Tibial nerve (tissue), 4 donors: ENCODE measurements at places on chromosomes 4 and X. TPM values are rescaled to one million over a fixed set of nuclear protein-coding genes. Genes with fewer than 3 reads are reported as not detected.

- H3K27ac ChIP-seq, result no peak overlapping the region
- no peak overlapping the region for H3K4me3 ChIP-seq
- DNase-seq, result no peak
- no peaks in the 10 kb centered on the region for H3K4me1 ChIP-seq
- H3K27me3 ChIP-seq, result no peaks in the 10 kb centered on the region
Measured at GRCh38 chr4:4338210-4339001, 48.4 kb downstream of the ZBTB49 start.

- peaks cover 8% of the 10 kb centered on the region for H3K4me1 ChIP-seq
- no peaks in the 10 kb centered on the region for H3K36me3 ChIP-seq
- H3K27ac ChIP-seq, result no peak overlapping the region
Measured at GRCh38 chr4:87633243-87633642, 16.8 kb upstream of the DMP1 start.

DNA sequence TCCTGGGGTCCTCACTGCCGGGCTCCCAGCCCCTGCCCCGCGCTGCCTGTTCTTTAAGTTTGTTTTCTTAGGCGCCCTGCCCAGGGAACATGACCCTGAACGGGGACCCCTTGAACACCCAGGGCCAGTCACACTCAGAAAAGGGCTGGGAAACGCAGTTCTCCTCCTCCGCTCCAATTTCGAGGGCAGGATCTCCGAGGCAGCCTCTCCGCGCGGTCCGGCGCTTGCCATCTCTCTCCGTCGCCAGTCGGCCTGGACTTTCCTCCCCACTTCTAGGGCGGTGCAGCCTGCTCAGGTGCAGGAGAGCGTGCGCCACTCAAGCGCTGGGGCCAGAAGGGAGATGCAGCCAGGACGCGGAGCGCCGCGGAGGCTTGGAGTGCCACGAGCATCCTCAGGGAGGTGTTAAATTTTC is 9.9 kb downstream of the PRDM8 start:
- no peaks in the 10 kb centered on the region for H3K4me1 ChIP-seq
- peaks cover 29% of the 10 kb centered on the region for H3K27me3 ChIP-seq
- DNase-seq, result no peak
- no peaks in the 10 kb centered on the region for H3K36me3 ChIP-seq

GRCh38 chr4:135269125-135269890 is 1067.7 kb upstream of the PABPC4L start:
- no peak overlapping the region for H3K4me3 ChIP-seq
- no peak for DNase-seq
- no peak overlapping the region for H3K27ac ChIP-seq

DNA sequence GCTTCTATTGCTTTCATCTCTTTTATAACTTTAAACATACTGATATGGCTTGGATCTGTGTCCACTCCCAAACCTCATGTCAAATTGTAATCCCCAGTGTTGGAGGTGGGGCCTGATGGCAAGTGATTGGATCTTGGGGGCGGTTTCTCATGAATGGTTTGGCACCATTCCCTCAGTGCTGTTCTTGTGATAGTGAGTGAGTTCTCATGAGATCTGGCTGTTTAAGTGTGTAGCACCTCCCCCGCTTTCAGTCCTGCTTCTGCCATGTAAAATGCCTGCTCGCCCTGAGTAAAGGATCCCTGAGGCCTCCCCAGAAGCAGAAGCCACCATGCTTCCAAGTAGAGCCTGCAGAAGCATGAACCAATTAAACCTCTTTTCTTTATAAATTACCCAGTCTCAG is 17.7 kb downstream of the MND1 start:
- H3K4me1 ChIP-seq, result no peaks in the 10 kb centered on the region
- no peak overlapping the region for H3K27ac ChIP-seq
- H3K36me3 ChIP-seq, result no peaks in the 10 kb centered on the region

DNA sequence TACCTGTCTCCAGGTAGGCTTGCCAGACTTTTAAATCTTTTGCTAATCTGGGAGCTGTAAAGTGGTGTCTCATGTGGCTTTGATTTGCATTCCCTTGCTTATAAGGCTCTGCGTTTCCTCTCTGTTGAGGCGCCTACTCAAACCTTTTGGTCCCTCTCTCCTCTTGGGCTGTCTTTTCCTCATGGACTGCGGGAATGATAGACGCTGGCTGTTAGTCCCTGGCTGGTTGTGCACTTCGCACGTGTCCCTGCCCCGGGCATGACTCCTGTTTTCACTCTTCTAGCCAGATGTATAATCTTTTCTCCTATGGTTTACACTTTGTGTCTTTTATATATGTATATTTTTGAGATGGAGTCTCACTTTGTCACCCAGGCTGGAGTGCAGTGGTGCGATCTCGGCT is 39.7 kb downstream of the RGS12 start:
- H3K27ac ChIP-seq, result no peak overlapping the region
- peaks cover 8% of the 10 kb centered on the region for H3K4me1 ChIP-seq
- H3K36me3 ChIP-seq, result no peaks in the 10 kb centered on the region

GRCh38 chr4:109559625-109559982 is 442 bp upstream of the MCUB start:
- H3K27ac ChIP-seq, result peak overlapping the region; percentile 94
- H3K4me1 ChIP-seq, result peaks cover 21% of the 10 kb centered on the region
- H3K36me3 ChIP-seq, result peaks cover 12% of the 10 kb centered on the region

- no peaks in the 10 kb centered on the region for H3K27me3 ChIP-seq
- no peaks in the 10 kb centered on the region for H3K4me1 ChIP-seq
- H3K4me3 ChIP-seq, result no peak overlapping the region
- no peaks in the 10 kb centered on the region for H3K36me3 ChIP-seq
Measured at GRCh38 chr4:38512840-38513239, 151.2 kb upstream of the KLF3 start.

DNA sequence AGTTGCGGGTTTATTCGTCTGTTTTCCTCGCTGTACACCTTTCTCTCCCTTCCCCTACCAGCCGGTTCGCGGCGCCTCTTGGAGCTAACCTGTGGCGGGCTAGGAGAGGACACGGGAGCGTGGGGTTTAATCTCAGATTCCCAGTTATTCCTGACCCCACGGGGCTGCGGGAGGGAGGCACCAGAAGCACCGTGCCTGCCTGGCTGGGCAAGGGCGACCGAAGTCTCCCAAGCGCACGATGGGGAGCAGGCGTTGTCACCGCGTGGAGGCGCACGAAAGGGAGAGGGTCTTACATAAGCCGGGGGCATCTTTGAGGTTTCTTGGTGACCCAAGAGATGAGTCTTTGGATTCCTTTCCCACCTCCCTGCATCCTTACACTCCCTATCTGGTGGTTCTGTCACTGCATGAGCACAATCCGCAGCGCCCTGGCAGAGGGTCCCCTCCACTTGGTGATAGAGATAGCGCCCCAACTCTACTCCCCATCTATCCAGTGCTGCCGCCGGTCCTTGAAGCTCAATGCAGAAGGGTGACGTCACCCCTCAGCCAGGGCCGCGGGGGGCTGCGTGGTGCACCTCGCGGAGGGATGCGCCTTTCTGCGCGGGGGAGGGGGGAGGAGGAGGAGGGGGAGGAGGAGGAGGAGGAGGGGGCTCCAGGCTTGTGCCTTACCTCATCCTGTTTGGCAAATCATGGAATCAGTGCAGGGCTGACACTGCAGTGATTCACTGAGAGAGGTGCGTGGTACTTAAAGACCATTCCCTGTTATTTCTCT is 793 bp downstream of the TSPAN7 start:
- peaks cover 4% of the 10 kb centered on the region for H3K27me3 ChIP-seq
- H3K4me3 ChIP-seq, result peak overlapping the region; percentile 63
- no peak for DNase-seq
- no peaks in the 10 kb centered on the region for H3K36me3 ChIP-seq
- peak overlapping the region; percentile 64 for H3K27ac ChIP-seq

DNA sequence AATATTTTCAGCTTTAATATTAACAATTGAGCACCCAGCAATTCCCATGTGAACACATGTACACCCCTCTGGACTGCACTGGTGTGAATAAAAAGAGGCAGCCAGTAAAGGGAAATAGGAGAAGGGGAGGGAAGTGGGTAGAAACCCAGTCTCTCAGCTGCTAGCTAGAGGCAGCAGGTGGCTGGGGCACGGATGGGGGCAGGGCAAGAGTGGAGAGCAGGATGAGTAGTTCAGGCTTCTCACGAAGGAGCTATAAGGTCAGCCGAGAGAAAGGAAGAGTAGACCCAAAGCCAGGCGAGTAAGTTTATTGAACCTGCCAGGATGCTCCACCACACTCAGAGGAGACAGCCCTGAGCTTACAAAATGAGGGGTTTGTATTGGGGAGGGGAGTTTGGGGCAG is 184.8 kb upstream of the MTMR8 start:
- no peak for DNase-seq
- H3K4me1 ChIP-seq, result no peaks in the 10 kb centered on the region
- H3K27ac ChIP-seq, result no peak overlapping the region
- no peak overlapping the region for H3K4me3 ChIP-seq
- H3K27me3 ChIP-seq, result no peaks in the 10 kb centered on the region
- no peaks in the 10 kb centered on the region for H3K36me3 ChIP-seq

DNA sequence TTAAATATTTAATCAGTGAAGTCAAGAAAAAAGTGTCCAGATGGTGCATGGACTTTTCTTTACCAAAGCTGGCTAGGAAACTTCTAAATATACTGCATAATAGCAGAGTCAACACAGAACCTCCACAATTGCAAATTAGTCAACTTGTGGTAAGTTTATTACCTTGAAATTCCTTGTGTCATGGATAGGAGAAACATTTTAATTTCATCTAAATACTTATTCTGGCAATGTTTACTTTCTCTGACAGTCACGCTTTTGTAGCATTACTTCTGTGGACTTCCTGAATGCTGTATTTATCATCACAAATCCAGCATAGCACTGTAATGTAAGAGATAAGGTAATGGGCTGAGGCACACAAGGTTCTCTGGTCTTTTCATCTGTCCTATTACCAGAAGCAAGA is 2266.1 kb downstream of the PCDH7 start:
- H3K4me1 ChIP-seq, result no peaks in the 10 kb centered on the region
- no peaks in the 10 kb centered on the region for H3K27me3 ChIP-seq
- no peaks in the 10 kb centered on the region for H3K36me3 ChIP-seq
- DNase-seq, result no peak
- H3K27ac ChIP-seq, result no peak overlapping the region
- no peak overlapping the region for H3K4me3 ChIP-seq

DNA sequence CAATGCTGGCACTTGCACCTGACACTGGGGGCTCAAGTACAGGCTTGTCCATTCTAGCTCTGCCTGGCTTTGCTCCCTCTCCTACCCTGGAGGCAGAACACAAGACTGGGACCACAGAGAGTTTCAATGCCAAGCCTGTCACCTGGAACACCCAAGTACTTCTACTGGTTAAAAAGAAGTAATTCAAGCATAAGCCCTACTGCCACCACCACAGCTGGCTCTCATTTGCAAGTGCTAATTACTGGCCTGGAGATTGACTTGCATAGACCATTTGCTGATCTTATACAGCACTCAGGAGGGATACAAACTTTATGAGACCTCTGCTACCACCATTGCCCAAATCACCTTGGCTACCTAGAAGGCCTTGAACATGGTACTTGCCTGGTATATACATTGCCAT is 1550.9 kb downstream of the C4orf33 start:
- DNase-seq, result no peak
- H3K4me3 ChIP-seq, result no peak overlapping the region
- H3K4me1 ChIP-seq, result no peaks in the 10 kb centered on the region
- no peaks in the 10 kb centered on the region for H3K27me3 ChIP-seq
- no peak overlapping the region for H3K27ac ChIP-seq
- no peaks in the 10 kb centered on the region for H3K36me3 ChIP-seq

GRCh38 chrX:17527922-17528321 is 152.9 kb downstream of the NHS start:
- H3K27ac ChIP-seq, result no peak overlapping the region
- no peaks in the 10 kb centered on the region for H3K36me3 ChIP-seq
- H3K27me3 ChIP-seq, result no peaks in the 10 kb centered on the region
- H3K4me3 ChIP-seq, result no peak overlapping the region
- peaks cover 4% of the 10 kb centered on the region for H3K4me1 ChIP-seq

DNA sequence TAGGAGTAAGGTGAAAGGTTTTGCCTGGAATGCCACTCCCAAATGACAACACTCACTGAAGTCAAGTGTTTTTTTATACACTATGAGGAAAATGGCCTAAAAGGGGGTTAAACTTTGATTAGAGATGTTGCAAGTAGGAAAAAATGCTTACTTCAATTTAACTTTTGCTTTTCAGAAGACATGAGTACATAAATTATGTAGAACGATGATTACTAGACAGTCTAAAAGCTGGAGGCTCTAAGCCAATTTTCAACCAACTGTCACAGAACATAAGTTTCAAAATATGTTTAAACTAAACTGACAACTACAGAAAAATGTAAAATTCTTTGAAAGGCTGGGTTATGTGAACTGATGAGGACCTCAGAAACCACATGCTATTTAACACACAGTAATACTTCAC is 83.4 kb downstream of the SHISA3 start:
- H3K4me1 ChIP-seq, result no peaks in the 10 kb centered on the region
- DNase-seq, result no peak
- H3K27ac ChIP-seq, result no peak overlapping the region
- no peaks in the 10 kb centered on the region for H3K27me3 ChIP-seq
- no peaks in the 10 kb centered on the region for H3K36me3 ChIP-seq

- no peaks in the 10 kb centered on the region for H3K4me1 ChIP-seq
- H3K4me3 ChIP-seq, result no peak overlapping the region
- DNase-seq, result no peak
- H3K27ac ChIP-seq, result no peak overlapping the region
- H3K27me3 ChIP-seq, result no peaks in the 10 kb centered on the region
Measured at GRCh38 chr4:35228313-35228712, 1016.0 kb downstream of the ARAP2 start.

GRCh38 chrX:22220941-22221340 is 51.8 kb upstream of the CBLL2 start:
- no peak for DNase-seq
- H3K4me1 ChIP-seq, result no peaks in the 10 kb centered on the region
- H3K27ac ChIP-seq, result no peak overlapping the region
- H3K36me3 ChIP-seq, result no peaks in the 10 kb centered on the region
- no peaks in the 10 kb centered on the region for H3K27me3 ChIP-seq

- H3K27me3 ChIP-seq, result no peaks in the 10 kb centered on the region
- no peak overlapping the region for H3K27ac ChIP-seq
- no peak overlapping the region for H3K4me3 ChIP-seq
- no peak for DNase-seq
- no peaks in the 10 kb centered on the region for H3K4me1 ChIP-seq
Measured at GRCh38 chr4:76666944-76667532, 230.9 kb downstream of the SOWAHB start.

GRCh38 chrX:148363471-148364235 is 136.8 kb upstream of the AFF2 start:
- no peaks in the 10 kb centered on the region for H3K36me3 ChIP-seq
- no peak overlapping the region for H3K27ac ChIP-seq
- DNase-seq, result no peak
- H3K4me3 ChIP-seq, result no peak overlapping the region
- no peaks in the 10 kb centered on the region for H3K4me1 ChIP-seq

CLDN22 gene
- not detected for total RNA-seq

AFP gene
- not detected for total RNA-seq

PPBP gene
- total RNA-seq, result not detected

AMMECR1 gene
- total RNA-seq, result 3.0 TPM

ARR3 gene
- not detected for total RNA-seq

MAGEA10 gene
- not detected for total RNA-seq
